NCI-H774 (cell line): ENCODE measurements at places on chromosomes 7 and 10.

GRCh38 chr10:13883636-13884444 is 297.1 kb downstream of the PRPF18 start:
- DNase-seq, result no peak

GRCh38 chr7:4748231-4748681 is 27.2 kb upstream of the AP5Z1 start:
- DNase-seq, result no peak

- no peak for DNase-seq
Measured at GRCh38 chr7:140915935-140916555, 8.7 kb downstream of the BRAF start.

DNA sequence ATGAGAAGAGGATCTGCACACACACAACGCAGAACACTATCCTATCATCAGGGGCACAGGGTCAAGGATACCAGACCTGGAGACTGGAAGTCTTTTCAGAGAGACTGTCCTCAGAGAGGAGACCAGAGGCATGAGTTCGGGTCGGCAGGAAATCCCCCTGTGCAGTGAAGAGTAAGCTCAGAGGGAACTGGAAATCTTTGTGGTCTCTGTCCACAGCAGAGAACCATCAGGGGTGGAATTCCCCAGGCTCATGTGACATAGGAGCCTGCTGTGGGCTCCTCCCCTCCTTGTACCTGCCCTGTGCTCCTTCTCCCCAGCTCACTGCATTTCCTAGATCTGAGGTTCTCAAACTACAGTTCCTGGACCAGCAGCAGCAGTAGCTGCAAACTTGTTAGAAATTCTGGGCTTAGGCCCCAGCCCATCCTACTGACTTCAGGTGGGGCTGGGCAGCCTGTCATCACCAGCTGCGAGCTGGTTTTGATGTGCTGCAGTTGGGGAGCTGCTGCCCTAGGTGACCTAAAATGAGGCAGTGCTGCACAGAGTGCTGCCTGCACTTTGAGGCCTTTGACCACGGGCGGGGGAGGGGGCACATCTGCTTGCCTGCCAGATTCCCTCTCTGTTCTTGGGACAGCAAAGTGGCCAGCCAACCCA is 2.4 kb downstream of the ZMIZ2 start:
- DNase-seq, result no peak

GRCh38 chr7:28955718-28956607 is 2.2 kb downstream of the TRIL start:
- peak; percentile 83 for DNase-seq

- DNase-seq, result no peak
Measured at GRCh38 chr10:125444790-125445189, 238.2 kb downstream of the TEX36 start.

- no peak for DNase-seq
Measured at GRCh38 chr10:48184224-48184623, 90.3 kb downstream of the FRMPD2 start.

DNA sequence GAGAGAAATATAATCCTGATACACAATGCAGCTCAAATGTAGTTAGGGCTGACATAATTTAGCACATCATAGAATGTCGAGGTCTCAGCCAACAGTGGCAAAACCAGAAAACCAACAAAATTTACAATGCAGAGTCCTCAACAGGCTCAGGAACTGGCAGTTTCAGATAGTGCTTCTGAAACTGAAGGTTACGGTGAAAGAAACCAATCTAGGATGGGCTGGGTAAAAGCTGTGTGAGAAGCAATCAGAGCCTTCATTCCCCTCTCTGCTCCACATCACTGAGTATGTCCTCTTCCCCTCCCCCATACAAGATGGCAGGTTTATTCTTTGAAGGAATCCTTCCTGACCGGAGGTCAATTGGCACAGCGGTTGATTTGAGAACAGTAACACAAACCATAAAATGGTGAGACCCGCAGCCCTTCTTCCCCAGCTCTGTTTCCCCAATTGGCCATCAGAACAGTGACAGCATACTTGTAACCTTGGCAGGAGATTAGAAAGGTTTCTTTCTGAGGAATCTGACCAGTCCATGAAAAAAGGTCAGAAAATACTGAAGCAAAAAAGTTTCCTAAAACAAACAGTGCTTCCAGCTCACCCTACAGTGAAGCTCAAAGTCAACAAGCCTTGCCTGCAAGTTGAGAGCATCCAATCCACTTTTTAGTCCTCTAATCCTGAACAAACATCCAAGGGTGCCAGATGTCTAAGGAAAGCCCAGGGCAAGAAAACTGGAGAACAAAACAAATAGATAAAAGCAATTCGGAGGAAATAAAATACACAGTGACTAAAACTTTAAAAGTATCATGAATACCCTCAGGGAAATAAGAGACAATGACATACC is 53.9 kb upstream of the IL6 start:
- DNase-seq, result no peak

DNA sequence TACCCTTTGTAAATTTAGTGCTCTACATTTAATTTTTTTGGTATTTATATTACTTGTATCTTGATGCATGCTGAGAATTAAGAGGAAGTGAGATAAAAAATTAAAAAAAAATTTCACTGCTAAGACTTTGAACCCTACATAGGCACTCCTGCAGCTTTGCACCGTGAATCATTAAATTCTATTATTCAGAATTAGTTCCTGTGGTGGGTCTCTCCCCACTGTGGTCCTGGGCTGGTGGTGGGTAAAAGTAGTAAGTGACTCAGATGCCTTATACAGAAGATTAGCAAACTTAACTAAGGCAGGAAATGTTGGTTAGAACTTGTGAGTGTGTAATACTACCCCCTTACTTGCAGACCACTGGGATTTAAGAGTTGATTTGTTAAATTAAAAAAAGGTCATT is 72.6 kb downstream of the AP3M1 start:
- DNase-seq, result no peak

- peak; percentile 44 for DNase-seq
Measured at GRCh38 chr7:101602484-101603241, 26.4 kb downstream of the MYL10 start.

DNA sequence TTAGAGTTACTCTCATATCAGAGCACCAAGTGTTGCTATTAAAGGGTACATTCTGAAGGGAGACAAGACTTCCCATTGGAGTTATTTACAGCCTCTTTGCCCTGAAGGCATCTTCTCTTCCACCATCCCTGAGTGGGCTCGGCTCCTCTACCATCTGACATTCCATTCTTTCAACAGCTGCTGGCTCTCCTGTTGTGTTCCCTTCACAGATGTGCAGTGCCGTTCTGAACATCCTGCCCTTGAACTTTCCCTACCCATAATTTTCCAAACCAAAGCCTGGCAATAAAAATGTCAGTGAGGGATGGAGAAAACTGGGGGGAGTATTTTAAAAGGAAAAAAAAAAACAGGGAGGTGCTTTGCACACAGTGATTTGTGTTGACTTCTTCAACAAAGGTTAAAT is 392.9 kb downstream of the KCNMA1 start:
- no peak for DNase-seq

- no peak for DNase-seq
Measured at GRCh38 chr7:132869166-132869861, 212.6 kb downstream of the CHCHD3 start.

DNA sequence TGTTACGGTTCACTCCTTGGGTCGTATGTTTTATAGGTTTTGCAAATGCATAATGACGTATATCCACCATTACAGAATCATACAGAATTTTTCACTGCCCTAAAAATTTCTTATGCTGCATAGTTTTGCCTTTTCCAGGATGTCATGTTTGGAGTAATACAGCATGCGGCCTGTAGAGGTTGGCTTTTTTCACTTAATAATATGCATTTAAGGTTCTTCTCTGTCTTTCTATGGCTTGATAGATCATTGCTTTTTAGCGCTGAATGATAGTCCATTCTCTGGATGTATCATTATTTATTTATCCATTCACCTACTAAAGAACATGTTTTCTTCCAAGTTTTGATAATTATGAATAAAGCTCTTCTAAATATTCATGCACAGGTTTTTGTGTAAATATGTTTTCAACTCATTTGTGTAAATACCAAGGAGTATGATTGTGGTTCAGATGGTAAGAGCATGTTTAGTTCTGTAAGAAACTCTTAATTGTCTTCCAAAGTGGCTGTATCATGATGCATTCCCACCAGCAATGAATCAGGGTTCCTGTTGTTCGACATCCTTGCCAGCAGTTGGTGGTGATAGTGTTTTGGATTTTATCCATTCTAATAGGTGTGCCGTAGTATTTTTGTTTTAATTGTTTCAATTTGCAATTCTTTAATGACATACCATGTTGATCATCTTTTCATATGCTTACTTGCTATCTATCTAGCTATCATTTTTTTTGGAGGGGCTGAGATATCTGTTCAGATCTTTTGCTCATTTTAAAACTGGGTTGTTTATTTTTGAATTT is 531.2 kb upstream of the GHITM start:
- no peak for DNase-seq

DNA sequence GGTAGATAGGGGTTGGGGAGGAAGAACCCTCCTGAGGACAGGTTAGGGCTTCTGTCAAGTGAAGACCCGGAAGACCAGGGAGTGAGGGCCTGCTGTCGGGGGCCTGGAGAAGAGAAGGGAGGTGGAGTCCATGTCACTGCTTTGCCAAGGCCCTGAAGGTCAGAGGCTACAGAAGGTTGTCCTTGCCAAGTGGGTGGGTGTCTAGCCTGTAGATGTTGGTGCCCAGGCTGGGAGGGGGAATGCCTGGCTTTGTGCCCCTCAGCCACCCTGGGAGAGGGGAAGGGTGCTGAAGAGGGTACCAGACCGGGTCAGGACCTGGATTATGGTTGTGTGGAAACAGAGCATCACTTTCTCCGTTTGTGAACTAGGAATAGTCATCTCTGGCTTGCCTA is 67.2 kb upstream of the AQP1 start:
- no peak for DNase-seq

DNA sequence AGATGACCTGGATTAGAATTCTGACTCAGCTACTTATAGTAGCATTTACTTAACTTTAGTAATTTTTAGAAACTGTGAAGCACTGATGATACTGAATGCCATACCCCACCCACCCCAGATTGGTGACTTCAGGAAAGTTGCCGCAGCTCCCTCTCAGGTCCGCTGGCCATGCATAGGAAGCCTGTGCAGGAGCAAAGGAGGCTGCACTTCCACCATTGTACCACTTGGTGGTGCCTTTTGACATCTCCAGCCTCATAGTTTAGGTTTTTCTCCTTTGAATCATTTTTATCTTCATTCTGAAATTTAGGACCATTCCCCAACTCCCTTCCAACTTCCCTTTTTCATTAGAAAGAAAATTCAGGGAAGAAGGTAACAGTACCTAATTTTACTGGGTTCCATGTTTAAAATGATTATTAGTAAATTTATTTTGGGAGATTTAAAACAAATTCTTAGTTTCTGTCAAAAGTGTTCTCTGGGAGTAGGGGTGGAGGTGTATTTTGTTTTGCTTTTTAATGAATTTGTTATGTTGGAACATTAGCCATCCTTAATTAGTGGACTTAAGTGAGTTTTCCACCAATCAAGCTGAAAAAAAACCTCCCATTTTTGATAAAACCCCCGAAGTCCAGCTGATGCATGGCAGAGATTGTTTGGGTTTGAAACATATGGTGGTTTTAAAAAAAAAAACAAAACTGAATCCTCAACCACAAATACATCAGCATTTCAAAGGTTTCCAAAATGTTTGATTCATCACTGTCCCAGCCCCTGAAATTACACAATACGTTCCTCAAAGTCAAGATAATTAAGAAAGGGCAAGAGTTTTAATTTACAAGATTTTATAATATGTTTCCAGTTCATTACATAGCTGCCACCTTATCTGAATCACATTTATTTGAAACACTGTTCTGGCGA is 109.6 kb downstream of the WNT2 start:
- peak; percentile 1 for DNase-seq

DNA sequence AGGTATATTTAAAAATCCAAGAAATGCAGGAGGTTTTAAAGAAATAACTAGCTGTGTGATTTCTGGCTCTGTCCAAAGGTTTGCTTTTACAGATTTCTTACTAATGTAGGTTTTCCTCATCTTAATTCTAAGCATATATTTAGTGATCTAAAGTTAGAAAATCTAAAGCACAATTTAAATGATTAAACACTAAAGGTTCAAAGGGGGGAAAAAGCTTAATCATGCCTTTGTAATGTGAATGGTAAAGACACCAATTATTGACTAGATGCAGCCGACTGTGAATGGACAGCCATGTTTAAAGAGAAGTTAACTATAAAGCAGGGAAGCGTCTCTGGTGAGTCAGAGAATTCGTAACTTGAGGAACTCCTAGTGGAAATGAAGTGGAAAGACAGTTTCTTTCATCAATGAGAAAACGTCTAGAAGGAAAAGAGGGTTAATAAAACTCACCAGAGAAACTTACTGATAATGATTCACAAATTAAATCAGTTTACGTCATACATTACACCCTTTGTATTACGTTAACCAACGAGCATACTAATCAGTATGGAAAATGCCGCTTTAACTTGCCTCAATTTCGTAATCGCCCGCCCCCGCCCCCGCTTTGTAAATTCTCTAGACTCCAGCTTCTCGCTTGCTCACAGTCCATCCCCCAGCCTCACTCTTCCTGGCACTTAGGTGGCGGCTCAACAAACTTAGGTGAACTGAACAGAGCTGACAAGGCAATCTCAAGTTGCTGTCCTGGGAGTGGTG is 1.1 kb upstream of the HBP1 start:
- peak; percentile 13 for DNase-seq

- peak; percentile 73 for DNase-seq
Measured at GRCh38 chr7:70143075-70144044, 545.1 kb downstream of the AUTS2 start.

GRCh38 chr10:25724241-25724640 is 209.8 kb upstream of the MYO3A start:
- no peak for DNase-seq

GRCh38 chr7:70094831-70095230 is 496.6 kb downstream of the AUTS2 start:
- DNase-seq, result no peak

GRCh38 chr7:27709137-27710075 is 30.6 kb upstream of the TAX1BP1 start:
- DNase-seq, result no peak

DNA sequence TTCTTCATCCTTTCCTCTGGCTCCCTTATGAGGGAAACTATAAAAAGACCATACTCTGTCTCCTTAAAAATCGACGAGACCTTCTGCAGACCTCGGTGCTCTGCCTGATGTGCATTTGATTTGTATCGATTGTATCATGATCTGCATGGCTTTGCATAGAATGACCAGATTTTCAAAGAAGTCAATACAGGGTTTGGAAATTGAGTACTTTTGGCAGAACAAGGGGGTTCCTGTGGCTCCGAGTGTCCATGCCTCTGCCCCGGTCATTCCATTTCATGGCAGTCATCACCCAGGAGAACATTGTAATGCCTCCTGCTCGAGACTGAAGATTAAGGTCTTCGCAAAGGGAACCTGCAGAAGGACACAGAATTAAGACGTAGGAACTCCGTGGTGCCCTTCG is 685 bp downstream of the CASP2 start:
- DNase-seq, result no peak

DNA sequence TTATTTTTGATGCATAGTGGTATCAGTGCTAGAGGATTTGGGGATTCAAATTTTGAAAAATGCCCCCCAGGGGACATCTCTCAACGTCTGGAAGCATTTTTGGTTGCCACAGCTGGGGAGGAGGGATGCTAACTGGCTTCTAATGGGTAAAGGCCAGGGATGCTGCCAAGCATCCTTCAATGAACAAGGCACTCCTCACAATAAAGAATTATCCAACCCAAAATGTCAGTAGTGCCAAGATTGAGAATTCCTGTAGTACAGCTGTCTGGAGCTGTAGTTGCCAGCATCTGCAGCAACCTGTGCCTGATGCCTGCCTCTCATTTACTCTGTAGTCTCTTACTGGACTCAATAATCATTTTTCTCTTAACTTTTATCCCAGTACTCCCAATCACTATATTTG is 53.5 kb downstream of the SEPTIN7 start:
- no peak for DNase-seq
